Esophagus squamous epithelium (tissue), 5 donors: ENCODE measurements at places on chromosomes 12 and 14.

GRCh38 chr14:44165286-44165685 lies 341.8 kb downstream of the FSCB start:
- no peaks in the 10 kb centered on the region for H3K27me3 ChIP-seq
- H3K36me3 ChIP-seq: no peaks in the 10 kb centered on the region
- H3K4me3 ChIP-seq: no peak overlapping the region

DNA sequence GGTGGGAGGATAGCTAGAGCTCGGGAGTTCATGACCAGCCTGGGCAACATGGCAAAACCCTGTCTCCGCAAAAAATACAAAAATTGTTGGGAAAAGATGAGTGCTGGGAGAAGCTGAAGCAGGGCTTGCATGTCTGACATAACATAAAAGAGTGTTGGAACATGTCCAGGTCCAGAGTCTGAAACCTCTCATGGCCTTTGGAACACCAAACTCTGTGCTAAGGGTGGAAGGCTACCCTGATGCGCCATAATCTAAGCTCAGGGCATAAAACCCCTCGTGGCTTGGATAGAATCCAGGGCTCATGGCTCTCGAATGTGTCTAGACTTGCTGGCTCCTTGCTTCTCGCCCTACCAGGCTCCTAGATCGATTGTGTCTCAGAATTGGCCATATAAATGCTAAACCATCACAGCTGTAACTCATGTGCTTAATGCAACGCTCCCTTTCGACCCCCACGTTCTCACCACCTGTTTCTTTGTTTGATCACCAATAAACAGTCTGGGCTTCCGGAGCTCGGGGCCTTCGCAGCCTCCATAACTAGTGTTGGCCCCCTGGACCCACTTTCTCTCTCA lies 6.7 kb upstream of the CLEC7A start:
- H3K27ac ChIP-seq: no peak overlapping the region
- no peaks in the 10 kb centered on the region for H3K4me1 ChIP-seq
- no peak for DNase-seq
- no peaks in the 10 kb centered on the region for H3K27me3 ChIP-seq

- no peaks in the 10 kb centered on the region for H3K4me1 ChIP-seq
- DNase-seq: no peak
- no peak overlapping the region for H3K27ac ChIP-seq
- H3K27me3 ChIP-seq: no peaks in the 10 kb centered on the region
- H3K36me3 ChIP-seq: no peaks in the 10 kb centered on the region
These were observed 121.6 kb downstream of the FIGNL2 start for GRCh38 chr12:51726931-51727330.

DNA sequence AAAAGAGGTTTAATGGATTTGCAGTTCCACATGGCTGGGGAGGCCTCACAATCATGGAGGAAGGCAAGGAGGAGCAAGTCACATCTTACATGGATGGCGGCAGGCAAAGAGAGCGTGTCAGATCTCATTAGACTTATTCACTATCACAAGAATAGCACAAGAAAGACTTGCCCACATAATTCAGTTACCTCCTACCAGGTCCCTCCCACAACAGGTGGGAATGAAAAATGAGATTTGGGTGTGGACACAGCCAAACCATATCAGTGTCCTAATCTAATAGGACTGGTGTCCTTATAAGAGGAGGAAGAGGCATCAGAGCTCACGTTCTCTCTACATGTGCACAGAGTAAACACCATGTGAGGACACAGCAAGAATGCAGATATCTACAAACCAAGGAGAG lies 25.9 kb downstream of the DYRK2 start:
- no peak for DNase-seq
- H3K36me3 ChIP-seq: peaks cover 7% of the 10 kb centered on the region
- no peak overlapping the region for H3K27ac ChIP-seq
- H3K27me3 ChIP-seq: no peaks in the 10 kb centered on the region

DNA sequence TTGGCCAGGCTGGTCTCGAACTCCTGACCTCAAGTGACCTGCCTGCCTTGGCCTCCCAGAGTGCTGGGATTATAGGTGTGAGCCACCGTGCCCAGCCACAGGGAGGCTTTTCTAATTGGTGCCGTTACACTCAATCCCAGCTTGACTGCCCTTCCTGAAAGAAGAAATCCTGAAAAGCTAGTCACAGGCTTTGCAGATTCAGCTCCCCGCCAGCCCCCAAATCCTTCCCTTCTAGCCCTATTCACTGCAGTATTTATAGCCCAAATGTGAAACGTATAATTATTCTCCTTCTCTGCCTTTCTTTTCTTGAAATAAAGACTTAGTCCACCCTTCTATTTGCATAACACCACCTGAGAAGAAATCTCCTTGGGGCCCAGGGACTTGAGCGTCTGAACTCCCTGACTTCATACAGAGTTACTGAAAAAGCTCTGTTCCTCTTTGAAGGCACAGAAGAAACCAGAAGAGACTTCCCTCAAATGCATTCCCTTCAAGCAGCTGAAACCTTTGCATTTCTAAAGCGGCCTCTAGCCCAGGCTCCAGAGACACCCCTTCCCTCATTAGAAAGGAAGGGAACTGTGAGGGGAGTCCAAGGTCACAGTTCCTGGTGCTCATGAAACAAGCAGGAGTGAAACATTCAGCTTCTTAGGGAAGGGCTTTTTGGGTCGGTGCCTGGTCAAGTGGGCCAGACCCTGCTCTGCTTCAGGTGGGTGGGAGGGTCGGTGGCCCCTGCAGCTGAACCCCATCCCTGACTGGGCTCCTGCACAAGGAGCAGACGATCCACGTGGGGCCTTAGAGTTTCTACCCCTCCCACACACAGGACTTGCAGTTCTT lies 42.3 kb upstream of the BATF start:
- no peak overlapping the region for H3K27ac ChIP-seq
- no peaks in the 10 kb centered on the region for H3K27me3 ChIP-seq
- no peaks in the 10 kb centered on the region for H3K36me3 ChIP-seq
- peaks cover 11% of the 10 kb centered on the region for H3K4me1 ChIP-seq

GRCh38 chr14:104542871-104543830 lies 36.4 kb upstream of the C14orf180 start:
- H3K36me3 ChIP-seq: no peaks in the 10 kb centered on the region
- DNase-seq: no peak
- H3K4me1 ChIP-seq: no peaks in the 10 kb centered on the region
- no peak overlapping the region for H3K4me3 ChIP-seq
- H3K27me3 ChIP-seq: no peaks in the 10 kb centered on the region
- H3K27ac ChIP-seq: no peak overlapping the region

- DNase-seq: no peak
- H3K36me3 ChIP-seq: no peaks in the 10 kb centered on the region
- H3K4me1 ChIP-seq: no peaks in the 10 kb centered on the region
These were observed 239.7 kb downstream of the TMEM121 start for GRCh38 chr14:105765893-105766614.

- peaks cover under 1% of the 10 kb centered on the region for H3K36me3 ChIP-seq
- peak overlapping the region; percentile 80 for H3K27ac ChIP-seq
- H3K4me1 ChIP-seq: peaks cover 68% of the 10 kb centered on the region
- H3K4me3 ChIP-seq: no peak overlapping the region
- no peaks in the 10 kb centered on the region for H3K27me3 ChIP-seq
These were observed 32.0 kb downstream of the SSH1 start for GRCh38 chr12:108825201-108825950.

- DNase-seq: no peak
- peaks cover 30% of the 10 kb centered on the region for H3K4me1 ChIP-seq
- H3K27ac ChIP-seq: peak overlapping the region; percentile 85
- no peaks in the 10 kb centered on the region for H3K27me3 ChIP-seq
- H3K4me3 ChIP-seq: no peak overlapping the region
These were observed 42.7 kb downstream of the AEBP2 start for GRCh38 chr12:19482036-19482435.

GRCh38 chr12:33432992-33433391 lies 6.6 kb downstream of the SYT10 start:
- H3K4me3 ChIP-seq: no peak overlapping the region
- no peak overlapping the region for H3K27ac ChIP-seq
- no peaks in the 10 kb centered on the region for H3K4me1 ChIP-seq
- no peaks in the 10 kb centered on the region for H3K27me3 ChIP-seq
- DNase-seq: no peak
